ENCODE measurements at places on chromosomes 1 and 21.

DNA sequence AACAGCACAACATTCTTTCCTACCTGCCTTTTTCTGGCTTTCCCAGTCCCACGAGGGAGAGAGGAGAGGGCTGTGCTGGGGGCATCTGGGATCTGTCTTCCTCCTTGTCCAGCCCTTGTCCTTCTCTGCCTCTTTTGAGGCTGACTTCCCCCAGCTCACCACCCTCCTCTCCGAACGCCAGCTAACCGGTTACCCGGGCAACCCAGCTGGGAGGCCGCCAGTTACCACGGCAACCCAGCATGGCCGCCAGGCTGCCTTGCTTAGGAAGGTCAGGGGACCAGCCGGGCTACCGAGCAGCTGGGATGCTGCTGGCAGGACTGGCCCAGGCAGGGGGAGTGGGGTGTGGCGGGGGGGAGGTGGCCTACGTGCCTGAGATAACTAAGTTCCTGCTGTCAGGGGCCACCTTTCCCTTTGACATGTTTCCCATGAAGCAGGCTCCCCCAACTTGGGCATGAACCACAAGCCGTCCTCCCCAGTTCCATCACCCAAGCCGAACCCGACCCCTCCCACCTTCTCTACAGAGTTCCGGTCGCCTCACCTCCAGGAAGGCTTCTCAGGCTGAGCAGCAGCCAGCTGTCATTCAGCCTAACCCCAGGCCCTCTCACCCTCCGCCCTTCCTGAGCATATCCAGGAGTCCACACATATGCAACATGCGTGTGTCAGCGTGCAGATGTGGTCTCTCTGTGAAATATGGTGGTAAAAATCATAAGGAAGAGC lies 8.7 kb downstream of the PLEKHA6 start:
- no peak for DNase-seq

DNA sequence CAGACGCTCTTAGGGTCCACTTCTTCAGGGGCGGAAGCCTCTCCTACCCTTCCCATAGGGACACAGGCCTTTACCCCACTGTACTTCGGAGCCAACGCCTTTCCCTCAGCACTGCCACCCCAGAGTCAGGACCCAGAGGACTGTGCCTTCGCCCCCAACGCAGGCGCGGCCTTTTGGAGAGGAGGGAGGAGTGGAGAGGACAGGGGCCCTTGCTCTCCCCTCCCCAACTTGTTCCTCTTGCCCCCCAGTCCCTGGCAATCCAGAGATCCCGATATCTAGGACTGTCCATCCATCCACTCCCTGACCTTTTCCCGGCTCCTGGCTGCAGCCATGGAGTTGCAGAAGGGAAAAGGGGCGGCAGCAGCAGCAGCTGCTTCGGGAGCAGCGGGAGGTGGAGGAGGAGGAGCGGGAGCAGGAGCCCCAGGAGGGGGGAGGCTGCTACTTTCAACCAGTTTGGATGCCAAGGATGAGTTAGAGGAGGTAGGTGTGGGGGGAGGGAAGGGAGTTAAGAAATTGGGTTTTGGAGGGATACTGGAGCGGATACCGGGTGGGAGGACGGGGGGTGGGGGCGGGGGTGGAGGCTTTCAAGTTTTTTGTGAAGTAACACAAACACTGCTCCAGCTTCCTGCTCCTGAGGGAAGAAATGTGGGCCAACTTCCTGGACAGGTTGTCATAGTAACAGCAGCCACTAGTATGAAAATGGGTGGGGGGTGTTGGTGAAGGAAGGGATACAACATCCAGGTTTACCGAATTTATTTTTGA lies 636 bp downstream of the INTS3 start:
- DNase-seq = no peak

DNA sequence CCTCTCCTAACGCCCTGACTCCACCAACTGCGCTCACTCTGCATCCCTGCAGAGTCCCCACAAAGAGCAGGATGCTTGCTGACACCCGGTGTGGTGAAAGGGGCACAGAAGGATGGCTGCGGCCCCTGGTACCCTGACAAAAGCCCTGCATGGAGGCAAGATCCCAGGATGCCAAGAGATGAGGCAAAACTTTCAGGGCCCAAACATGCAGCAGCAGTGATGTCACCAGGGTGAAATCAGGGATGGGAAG lies 36.6 kb downstream of the SLC9A1 start:
- DNase-seq = no peak

GRCh38 chr1:115977499-115978258 lies 1.4 kb downstream of the SLC22A15 start:
- DNase-seq = peak; percentile 80

GRCh38 chr1:6785728-6786505 lies 663 bp downstream of the CAMTA1 start:
- DNase-seq = peak; percentile 54

- no peak for DNase-seq
Observed at GRCh38 chr21:34594566-34595234, 20.2 kb downstream of the RCAN1 start.

GRCh38 chr1:12112711-12113161 lies 49.6 kb downstream of the TNFRSF8 start:
- DNase-seq = no peak

GRCh38 chr1:211587123-211587522 lies 8.2 kb upstream of the SLC30A1 start:
- peak; percentile 72 for DNase-seq

- no peak for DNase-seq
Observed at GRCh38 chr1:220726634-220727033, 21.5 kb upstream of the MTARC2 start.

DNA sequence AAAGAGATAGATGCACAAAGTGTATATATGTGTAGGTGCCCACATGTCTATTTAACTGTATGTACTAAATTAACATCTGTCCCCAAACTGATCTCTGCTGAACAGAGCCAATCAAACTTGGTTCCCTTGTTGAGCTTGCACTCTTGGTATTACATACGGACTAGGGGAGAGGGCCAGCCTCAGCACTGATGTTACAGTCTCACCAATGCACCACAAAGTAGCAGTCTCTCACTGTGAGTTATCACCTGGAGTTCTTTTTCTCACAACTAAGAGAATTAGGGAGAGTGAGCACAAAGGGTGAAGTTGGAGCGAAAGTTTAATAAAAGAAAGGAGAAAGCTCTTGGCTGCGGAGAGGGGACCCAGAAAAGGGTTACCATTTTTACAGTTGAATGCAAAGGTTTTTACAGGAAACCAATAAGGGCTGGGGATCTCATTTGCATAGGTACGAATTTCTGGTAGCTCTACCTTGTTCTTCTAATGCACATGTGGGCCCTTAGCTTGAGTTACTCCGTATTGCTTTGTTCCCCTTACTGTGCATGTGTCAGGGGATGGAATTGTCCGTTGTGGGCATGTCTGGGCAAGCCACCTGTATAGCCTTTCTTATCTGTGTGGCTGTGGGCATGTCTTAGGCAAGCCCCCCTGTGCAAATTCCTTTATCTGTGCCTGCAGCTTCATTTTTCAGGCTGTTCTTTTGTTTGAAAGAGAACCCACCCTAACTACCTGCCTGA lies 13.3 kb upstream of the CHI3L2 start:
- DNase-seq = no peak

GRCh38 chr1:203628201-203629015 lies 1.8 kb downstream of the ATP2B4 start:
- DNase-seq = no peak

DNA sequence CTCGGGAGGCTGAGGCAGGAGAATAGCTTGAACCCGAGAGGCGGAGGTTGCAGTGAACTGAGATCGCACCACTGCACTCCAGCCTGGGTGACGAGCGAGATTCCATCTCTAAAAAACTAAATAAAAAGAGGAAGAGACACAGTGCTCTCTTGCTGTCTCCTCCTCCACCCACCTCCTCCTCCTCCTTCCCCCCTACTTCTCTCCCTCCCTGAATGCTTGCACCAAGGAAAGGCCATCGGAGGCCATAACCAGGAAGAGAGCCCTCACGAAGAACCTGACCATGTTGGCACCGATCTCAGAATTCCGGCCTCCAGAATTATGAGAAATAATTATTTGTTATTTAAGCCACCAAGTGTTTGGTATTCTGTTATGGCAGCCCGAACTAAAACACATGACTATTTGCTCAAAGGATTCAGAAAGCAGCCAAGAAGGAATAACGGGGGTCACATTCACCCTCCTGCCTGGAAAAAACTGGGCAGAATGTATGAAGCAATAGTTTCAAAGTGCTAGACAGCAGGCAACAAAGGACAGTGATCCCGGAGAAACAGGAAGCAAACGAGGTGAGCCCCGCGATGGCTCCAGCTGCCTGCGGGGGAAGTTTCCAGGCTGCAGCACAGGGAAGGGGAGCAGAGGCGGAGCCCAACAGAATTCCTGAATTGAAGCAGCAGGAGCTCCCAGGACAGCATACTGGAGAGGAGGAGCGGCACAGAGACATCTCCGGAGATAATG lies 35.8 kb downstream of the LDLRAD1 start:
- peak; percentile 29 for DNase-seq

DNA sequence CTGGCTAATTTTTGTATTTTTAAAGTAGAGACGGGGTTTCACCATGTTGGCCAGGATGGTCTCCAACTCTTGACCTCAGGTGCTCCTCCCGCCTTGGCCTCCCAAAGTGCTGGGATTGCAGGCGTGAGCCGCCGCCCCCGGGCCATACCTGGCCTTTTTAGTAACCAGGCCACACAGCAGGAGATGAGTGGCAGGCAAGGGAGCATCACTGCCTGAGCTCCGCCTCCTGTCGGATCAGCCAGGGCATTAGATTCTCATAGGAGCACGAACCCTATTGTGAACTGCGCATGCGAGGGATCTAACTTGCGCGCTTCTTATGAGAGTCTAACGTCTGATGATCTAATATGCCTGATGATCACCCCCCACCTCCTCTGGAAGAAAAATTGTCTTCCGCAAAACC lies 308.7 kb upstream of the PRMT6 start:
- DNase-seq = no peak

GRCh38 chr1:195275710-195276109 lies 1332.5 kb downstream of the KCNT2 start:
- no peak for DNase-seq

GRCh38 chr1:37189111-37189510 lies 154.8 kb upstream of the GRIK3 start:
- no peak for DNase-seq

- DNase-seq = no peak
Observed at GRCh38 chr1:228022571-228023293, 15.9 kb downstream of the WNT3A start.

- no peak for DNase-seq
Observed at GRCh38 chr1:47870946-47871676, 126.1 kb downstream of the TRABD2B start.

- DNase-seq = no peak
Observed at GRCh38 chr1:80645621-80646020, 1155.1 kb upstream of the ADGRL2 start.

DNA sequence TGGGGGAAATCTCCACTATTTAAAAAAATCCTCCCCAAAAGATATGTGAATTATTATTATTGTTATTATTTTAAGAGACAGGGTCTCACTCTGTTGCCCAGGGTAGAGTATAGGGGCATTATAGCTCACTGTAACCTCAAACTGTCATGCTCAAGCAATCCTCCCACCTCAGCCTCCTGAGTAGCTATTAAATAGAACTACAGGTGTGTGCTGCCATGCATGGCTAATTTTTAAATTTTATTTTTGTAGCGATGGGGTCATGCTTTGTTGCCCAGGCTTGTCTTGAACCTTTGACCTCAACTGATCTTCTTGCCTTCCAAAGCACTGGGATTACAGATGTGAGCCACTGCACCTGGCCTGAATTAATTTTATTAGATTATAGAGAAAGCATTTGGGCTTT lies 116.8 kb downstream of the RABGAP1L start:
- no peak for DNase-seq

DNA sequence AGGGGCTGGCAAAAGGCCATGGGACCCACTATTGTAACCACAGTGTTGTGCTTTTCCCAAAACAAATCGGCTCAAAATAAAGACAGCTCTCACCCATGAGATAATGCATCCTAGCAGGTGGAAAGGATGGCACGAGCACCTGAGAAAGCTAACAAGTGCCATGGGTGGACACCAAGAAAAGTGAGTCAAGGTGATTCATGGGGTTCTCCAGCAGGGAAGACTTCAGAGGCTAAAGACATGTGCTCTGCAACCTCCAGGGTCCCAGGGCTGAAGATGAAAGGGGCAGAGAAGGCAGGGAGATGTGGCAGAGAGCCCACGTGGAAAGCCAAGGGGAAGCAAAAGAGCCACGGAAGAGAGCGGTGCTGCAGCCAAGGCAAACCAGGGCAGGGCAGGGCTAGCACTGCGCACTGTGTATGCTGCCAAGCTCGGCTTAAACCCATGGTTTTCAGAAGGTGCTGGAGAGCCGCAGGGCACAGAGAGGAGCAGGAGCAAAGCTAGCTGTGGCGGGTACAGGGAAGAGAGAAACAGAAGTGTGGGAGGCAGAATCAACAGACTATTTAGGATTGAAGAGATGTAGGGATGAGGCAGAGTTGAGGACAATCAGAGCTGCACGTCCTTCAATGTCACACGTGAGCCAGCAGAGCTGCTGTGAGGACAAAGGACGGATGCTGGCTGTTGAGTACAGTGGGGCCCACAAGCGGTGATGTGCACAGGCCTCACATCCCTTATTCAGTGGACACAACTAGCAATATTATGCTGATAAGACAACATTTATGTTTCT lies 41.8 kb upstream of the C1orf198 start:
- DNase-seq = no peak

GRCh38 chr1:64242895-64243756 lies 39.7 kb downstream of the UBE2U start:
- DNase-seq = peak; percentile 26

DNA sequence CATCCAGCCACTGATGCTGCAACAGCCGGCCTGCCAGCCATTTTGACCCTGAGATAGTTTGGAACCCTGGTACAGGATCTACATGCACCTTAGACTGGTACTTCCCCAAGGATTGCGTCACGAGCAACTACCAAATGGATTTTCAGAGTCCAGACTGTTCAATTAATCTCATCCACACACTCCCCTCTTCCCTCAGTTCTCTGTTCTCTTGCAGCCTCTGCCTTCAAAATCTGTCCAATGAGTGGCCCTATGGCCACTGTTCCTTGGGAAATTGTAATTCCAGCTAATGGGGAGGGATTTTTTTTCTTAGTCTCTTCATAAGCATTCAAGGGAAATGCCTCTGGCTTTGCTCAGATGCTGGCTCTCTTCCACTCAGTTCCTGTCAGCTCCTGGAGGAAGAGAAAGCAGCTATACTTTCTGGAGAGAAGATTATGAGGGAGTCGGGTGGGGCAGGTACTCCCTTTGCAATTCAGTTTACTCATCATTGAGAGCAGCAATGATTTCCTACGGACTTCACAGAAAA lies 19.8 kb upstream of the UAP1 start:
- DNase-seq = no peak

DNA sequence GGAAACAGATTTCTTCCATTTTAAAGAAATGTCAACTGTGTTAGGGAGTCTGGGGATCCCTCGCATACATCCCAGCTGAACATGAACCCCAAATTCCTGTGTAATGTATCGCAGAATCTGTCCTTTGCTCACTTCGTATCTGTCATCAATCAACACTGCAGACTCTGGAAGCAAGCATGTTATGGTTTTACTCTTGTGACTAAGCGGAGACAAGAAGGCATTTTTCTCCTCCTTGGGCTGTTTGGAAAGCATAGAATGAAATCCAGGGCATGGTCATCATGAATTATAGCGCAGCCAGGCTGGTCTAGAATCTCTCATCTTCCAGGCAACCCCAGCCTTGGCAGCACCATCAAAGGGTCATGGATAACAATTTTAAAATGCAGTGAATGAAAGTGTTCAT lies 290.2 kb downstream of the KIF26B start:
- DNase-seq = no peak

- no peak for DNase-seq
Observed at GRCh38 chr1:200307755-200308066, 102.1 kb downstream of the ZNF281 start.

Data from suppressor macrophage treated with lipopolysaccharide for 4 hours (primary cell).